Esophagus squamous epithelium (tissue), 5 donors: ENCODE measurements at places on chromosomes 7 and 10.

DNA sequence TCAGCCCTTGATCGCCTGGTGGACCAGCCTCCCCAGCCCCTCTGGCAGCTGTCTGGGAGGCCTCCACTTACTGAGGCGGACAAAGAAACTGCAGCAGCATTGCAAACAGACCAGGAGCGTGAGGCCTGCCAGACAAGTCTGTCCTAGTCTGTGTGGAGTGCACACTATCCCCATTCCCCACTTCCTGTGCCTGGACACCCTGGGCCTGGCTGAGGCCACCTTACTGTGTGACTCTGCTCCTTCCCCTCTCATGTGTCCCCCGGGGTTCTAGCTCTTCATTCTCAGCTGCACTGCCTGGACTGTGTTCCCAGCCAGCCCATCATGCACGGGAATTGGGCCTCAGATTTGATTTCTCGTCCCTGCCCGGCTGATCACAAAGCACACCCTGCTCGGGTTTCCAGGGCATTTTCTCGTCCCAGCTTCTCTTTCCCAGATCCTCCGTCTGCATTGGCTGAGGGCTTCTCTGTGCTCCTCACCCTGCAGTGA, 16.7 kb upstream of the C10orf90 start:
- DNase-seq = no peak

- DNase-seq = no peak
Measured at GRCh38 chr10:107473225-107473624, 308.7 kb upstream of the SORCS1 start.

DNA sequence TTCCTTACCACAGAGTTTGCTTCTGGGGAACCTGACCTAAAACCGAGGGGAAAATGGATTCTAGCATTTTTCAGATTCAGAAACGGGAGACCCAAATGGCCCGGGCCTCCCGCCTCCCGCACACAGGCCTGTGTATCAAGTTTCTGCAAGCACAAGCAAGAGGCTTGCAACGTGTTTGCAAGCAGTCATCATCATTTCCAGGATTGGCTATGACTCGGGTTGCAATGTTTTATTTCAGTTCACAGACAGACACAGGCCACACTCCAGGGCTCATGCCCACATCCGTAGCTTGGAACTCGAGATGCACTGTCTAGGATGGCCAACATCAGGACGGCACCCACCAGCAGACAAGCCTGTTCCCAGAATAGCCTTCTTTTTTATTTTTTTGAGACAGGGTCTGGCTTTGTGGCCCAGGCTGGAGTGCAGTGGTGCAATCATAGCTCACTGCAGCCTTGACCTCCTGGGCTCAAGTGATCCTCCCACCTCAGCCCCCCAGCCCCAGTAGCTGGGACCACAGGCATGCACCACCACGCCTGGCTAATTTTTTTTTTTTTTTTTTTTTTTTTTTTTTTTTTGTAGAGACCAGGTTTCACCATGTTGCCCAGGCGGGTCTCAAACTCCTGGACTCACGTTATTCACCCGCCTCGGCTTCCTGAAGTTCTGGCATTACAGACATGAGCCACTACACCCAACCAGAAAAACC, 68.1 kb upstream of the FOXK1 start:
- no peak for DNase-seq

- DNase-seq = no peak
Measured at GRCh38 chr10:101935431-101935830, 91.8 kb upstream of the KCNIP2 start.

DNA sequence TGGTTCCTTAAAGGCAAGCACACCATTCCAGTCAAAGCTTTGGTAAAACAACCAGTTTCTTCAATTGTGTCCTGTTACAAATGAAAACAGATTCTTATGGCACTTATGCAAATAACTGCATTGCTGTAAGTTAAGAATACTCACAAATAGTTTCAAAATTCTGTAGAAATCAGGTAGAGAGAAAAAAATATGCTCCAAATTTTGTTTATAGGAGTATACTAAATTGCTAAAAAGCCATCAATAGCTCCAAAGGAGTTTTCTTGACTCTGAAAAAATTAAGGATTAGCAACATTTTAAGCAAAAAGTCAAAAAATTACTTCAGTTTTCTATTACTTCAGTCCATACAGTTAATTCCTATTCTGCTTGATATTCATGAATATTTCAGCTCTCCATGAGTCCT, 51.3 kb upstream of the KAT6B start:
- DNase-seq = no peak

DNA sequence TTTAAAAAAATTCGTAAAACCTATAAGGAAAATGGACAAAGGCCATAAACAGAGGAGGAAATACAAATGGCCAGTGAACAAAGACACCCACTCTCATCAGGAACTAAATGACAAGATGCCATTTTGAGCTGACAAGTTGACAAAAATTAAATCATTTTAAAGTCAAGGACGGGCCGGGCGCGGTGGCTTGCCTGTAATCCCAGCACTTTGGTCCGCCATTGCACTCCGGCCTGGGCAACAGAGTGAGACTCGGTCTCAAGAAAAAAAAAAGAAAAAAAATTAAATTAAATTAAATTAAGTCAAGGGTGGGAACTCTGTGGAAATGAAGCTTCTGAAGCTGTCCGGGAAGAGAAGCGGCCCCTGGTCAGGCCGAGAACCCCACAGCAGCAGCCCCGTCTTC, 1.2 kb upstream of the NOM1 start:
- DNase-seq = no peak

DNA sequence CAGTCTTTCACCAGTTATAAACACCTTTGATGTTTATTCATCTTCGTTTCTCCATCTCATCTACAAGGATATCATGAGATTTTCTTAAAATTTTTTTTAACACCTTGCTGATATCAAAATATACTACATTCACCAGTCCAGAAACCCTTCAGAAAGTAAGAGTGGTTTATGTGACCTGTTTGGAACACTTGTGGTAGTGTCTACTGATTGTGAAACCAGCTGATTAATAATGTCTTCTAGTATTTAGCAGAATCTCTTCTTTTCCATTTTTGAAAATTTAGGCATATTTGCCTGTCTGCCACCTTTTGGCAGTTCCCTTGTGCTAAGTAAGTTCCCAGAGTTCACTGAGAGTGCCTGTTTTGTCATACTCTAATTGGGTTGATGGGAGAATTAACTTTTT, 18.5 kb downstream of the DLD start:
- DNase-seq = no peak

DNA sequence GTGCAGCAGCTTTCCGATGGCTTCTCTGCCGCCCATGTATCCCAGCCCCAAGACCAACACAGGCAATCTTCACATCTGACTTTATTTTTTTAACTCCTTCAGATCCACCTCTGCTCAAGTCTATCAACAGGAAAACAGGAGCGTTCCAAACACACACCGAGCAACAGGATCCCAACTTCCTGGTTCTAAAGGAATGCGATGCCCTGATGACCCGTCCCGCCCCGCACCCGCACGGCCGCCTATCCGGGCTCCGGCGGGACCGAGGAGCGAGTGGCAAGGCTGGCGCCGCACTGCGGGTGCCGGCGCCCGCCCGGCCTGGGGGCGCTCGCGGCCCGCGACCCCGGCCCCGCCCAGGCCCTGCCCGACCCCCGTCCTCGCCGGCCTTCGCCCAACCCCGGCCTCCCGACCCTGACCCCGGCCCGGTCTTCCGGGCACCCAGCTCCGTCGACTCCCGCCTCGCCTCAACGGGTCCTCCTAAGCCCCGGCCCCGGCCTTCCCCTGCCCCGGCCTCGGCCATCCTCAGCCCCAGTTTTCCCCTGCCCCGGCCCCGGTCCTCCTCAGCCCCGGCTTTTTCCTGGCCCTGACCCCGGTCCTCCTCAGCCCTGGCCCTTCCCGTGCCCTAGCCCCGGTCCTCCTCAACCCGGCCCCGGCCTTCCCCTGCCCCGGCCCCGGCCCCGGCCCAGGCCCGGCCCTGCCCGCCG, 730 bp downstream of the LARP4B start:
- DNase-seq = no peak

DNA sequence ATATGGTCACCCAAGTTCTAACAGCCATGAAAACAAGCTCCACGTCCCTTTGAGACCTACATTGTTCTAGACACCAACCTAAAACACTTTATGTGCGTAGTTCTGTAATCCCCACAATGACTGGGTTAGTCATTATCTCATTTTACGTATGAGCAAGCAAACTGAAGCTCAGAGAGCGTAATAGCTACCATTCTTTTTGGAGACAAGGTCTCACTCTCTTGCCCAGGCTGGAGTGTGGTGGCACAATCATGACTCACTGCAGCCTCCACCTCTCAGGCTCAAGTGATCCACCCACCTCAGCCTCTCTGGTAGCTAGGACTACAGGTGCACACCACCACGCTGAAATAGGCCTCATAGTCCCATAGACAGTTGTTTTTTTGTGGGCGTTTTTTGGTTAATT, 10.5 kb downstream of the DAGLB start:
- no peak for DNase-seq

- no peak for DNase-seq
Measured at GRCh38 chr10:99915414-99915813, 94.3 kb downstream of the DNMBP start.

DNA sequence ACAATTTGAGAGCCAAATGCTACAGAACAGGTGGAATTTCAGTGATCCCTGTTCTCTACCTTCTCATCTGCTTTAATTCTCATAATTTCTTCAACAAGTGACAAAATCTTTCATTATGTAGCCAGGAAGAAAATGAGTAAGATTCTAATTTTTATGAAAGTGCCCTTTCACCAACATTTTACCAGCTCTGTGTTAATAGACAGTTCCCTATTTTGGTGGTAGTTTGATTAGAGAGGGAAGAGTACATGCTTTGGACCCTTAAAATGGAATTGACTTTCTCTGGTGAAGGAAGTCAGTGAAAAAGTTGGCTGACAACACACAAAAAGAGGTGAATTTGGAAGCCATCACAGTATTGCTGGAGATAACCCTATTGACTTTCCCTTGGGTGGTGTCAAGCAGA, 61.7 kb downstream of the CACNB2 start:
- DNase-seq = no peak

GRCh38 chr10:51270936-51271530, 196.7 kb downstream of the PRKG1 start:
- DNase-seq = no peak
